MG63 (cell line): ENCODE measurements at places on chromosomes 1 and 21. TPM values are rescaled to one million over a fixed set of nuclear protein-coding genes. Genes with fewer than 3 reads are reported as not detected.
A peak's percentile ranks its signal among the peaks of the same experiment; 100 is the strongest.

- no peak for DNase-seq
Observed at GRCh38 chr1:54475357-54475881, 69.2 kb upstream of the SSBP3 start.

GRCh38 chr1:8121261-8122159 lies 95.4 kb upstream of the ERRFI1 start:
- no peak for DNase-seq

WDR26 gene
- 33.5 and 37.1 TPM in 2 replicates for total RNA-seq

DNA sequence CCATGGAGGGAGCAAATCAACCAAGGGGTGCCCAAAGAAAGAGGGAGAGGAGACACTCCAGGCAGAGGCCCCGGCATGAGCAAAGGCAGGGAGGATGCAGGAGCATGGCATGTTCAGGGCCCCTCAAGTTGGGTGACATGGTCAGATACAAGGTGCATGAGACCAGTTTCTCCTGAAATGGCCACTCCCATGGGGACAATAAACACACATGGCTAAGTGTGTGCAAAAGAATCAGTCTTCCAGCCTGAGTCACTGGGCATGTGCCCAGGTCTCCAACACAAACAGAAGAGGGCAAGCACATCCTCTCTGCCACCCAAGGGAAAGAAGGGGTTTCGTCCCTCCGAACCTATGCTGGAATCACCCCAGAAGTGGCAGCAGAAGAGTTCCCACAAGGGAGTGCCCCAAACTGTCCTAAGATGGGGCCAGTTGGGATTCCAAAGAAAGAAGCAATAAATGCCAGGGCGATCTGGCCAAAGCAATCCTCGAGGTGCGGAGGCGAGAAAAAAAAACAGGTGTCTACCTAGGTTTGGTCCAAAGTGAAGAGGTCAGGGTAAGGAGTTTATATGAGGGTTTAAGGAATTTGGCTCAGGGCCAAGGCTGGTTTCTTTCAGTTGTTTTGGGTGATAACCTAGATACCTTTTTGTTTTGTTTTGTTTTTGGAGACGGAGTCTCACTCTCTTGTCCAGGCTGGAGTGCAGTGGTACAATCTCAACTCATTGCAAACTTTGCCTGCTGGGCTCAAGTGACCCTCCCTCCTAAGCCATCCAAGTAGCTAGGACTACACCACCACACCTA lies 13.2 kb downstream of the CASP9 start:
- peak; percentile 64 for DNase-seq

DNA sequence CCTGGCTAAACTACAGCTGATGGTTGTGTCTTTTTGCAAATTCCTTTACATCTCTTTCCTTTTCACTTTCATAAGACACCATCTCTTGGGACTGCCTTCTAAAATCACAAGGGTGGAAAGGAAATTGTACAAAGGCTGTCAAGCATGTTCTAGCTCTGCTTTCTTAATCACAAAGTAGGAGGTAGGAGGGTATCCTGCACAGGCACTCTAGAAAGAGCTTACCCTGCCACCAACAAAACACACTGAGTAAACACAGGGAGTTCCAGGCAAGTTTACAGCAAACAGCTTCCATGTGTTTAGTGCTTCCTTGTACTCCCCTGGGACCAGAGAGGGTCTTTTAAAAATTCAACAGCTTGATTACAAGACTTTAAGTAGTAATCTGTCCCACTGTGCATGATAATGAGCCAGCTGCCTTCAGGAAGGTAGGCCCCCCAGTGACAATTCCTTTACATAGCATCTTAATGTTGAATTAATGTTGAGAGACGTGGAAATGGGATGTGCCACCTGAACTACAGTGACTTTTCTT lies 2.4 kb downstream of the PLPP3 start:
- DNase-seq, result no peak

KCNE1 gene
- not detected in 2 replicates for total RNA-seq

DMRTB1 gene
- total RNA-seq, result not detected in 2 replicates

RCSD1 gene
- not detected in 2 replicates for total RNA-seq

OR2T3 gene
- total RNA-seq, result not detected in 2 replicates

OLFML2B gene
- total RNA-seq, result 0.20 TPM in 1 of 2 replicates, not detected in the other

GRCh38 chr1:79283451-79283850 lies 276.9 kb upstream of the ADGRL4 start:
- no peak for DNase-seq

CD48 gene
- total RNA-seq, result not detected in 2 replicates

DNA sequence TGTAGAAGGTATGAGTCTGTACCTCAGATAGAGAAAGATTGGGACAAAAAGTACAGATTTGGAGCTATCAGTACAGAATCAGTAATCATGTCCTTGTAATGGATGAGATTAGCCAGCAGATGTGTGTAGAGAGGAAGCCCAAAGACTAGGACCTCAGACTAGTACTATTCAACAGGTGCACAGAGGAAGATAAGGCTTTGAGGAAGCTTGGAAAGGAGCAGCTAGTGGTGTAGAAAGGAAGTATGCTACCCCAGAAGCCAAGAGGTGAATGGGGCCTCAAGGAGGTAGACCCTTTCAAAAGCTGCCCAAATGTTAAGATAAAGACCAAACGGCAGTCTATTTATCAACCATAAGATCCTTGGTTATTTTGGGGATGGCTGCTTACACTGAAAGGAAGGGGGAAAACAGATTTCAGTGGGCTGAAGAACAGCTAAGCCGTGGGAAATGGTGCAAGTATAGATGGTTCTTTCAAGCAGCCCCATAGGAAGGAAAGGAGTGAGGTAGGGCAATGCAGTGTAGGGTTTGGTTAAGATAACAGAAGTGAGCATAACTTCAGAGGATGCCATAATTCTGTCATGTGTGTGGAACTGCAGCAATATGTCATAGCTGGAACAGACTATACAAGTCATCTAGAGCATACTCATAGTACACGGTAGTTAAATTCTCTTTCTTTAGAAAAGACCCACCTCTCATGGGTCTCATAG lies 221.7 kb downstream of the HHIPL2 start:
- DNase-seq, result no peak

- no peak for DNase-seq
Observed at GRCh38 chr1:153374071-153374470, 1.4 kb downstream of the S100A12 start.

- DNase-seq, result no peak
Observed at GRCh38 chr1:214844319-214844718, 238.2 kb upstream of the KCNK2 start.

DNA sequence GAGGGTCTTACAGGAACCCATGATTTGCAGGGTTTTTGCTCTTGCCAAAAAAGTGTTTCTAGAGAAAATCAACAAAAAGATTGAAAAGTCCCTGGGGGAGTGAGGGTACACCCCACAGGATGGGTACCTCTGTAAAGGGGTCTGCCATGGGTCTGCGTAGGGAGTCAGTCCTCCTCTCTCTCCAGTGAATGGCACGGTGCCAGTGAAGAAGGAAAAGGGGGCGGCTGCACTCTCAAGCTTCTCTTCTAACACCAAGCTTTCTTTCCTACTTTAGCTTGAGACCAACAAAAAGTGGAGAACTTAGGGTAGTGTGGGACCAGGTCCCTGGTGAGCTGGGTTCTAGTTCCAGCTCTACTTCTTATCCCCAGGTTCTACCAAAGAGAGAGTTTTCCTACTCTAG lies 87.4 kb downstream of the GLUL start:
- DNase-seq, result no peak

- DNase-seq, result no peak
Observed at GRCh38 chr1:209580577-209580976, 2.9 kb upstream of the CAMK1G start.

- DNase-seq, result no peak
Observed at GRCh38 chr1:216258856-216259255, 164.4 kb downstream of the USH2A start.

DNA sequence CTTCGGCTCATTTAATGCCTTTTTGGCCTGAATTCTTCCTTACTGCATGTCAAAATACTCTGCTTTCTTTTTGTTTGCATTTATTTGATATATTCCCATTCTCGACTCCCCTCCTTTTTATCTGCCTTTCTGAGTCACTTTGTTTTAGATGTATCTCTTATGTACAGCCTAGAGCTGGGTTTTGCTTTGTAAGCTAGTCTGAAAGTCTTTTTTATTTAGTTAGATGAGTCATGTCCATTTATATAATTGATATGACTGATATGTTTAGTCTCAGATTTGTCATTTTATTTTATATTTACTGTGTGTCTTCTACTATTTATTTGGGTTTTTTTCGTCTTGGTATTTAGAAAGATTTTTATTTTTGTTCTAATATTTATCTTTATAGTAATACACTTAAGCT lies 33.6 kb upstream of the GNG5 start:
- DNase-seq, result no peak

DNA sequence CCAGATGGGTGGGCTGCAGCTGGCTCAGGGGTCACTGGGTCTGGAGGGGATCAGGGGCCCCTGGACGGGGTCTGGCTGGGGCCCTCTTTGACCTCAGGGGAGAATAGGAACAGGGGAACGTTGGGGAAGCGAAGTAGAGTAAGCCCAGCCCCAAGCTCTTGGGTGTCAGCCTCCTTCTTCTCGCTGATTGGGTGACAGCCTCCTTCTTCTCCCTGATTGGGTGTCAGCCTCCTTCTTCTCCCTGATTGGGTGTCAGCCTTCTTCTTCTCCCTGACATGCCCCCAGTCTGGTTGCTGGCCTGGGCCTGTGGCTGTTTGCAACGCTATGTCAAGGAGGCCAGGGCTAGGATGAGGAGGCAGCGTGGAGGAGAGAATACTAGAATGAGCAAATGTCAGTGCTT lies 76.7 kb upstream of the CASZ1 start:
- DNase-seq, result no peak

- peak; percentile 16 for DNase-seq
Observed at GRCh38 chr1:113452921-113453770, 62.8 kb downstream of the MAGI3 start.

MED8 gene
- 51.1 and 60.4 TPM in 2 replicates for total RNA-seq

GRCh38 chr1:3327389-3327702 lies 127.1 kb upstream of the ARHGEF16 start:
- DNase-seq, result no peak

DNA sequence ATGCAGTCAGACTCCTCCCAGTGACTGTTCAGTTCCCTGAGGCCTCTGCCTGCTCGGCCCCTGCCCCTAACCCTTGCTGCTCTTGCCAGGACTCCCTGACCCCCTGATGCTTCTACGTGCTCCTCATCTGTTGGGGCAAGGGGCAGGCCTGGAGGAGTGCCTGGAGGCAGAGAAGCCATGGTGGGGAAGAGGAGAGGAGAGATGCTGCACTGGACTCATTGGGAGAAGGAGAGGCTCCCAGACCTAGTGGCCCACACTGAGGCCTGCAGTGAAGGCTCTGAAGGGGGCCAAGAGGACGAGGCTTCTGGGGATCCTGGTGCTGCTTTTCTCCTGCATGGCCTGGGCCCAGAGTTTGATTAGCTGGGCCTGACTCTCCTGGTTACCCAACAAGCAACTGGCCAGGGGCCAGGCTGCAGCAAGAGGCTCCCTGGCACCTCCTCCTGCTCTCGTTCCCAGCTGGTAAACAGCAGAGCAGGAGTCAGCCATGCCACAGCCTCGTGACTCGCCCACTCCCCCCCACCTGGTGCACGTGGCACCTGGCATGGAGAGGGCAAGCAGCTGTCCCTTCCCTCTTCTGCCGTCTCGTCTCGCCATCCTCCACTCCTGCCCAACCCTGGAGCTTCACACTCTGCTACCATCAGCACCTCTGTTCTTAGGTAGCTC lies 847 bp upstream of the RORC start:
- peak; percentile 79 for DNase-seq

LCE2B gene
- total RNA-seq, result not detected in 2 replicates

CRABP2 gene
- total RNA-seq, result 57.8 and 62.8 TPM in 2 replicates

GRCh38 chr1:162147760-162148159 lies 78.3 kb downstream of the NOS1AP start:
- DNase-seq, result no peak

DNA sequence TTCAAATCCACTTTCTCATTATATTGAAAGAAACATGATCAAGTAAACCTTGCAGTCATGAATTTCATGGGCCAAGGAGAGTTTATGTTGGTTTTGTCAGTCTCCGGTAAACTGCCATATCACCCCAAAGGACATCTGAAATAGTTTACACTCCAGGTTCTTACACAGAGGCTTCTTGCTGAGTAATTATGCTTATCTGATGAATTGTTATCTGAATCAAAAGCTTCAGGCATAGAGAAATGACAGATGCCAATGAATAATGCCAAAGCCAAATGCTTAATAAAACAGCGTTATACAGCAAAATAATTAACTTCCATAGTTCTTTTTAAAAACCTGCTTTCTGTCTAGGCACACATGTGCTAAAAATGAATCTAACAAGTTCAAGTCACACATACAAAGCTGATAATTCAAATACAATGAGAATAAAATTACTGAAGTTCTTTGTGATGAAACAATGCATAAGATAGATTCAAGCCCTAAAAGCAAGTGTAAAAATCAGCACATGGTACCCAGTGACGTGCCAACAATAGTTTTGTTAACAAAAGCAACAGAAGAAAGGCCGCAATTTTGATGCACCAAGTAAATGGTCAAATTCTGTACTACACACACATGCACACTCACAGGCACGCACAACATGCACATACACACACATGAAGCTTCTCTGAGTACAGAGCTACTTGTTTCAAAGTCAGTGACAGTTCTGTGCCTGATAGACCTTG lies 109.2 kb downstream of the SLC44A5 start:
- no peak for DNase-seq

GRCh38 chr21:39118061-39118460 lies 65.2 kb downstream of the PSMG1 start:
- DNase-seq, result no peak
